Activated naive CD8-positive, alpha-beta T cell treated with anti-CD3 and anti-CD28 coated beads, Interleukin-2, amount 50 U/mL, for 16 hours (primary cell): ENCODE measurements at places on chromosomes 5 and 9.

GRCh38 chr5:9168791-9169556 lies 376.9 kb downstream of the SEMA5A start:
- no peak for DNase-seq

- no peak for DNase-seq
Measured at GRCh38 chr5:51156838-51157237, 226.4 kb upstream of the ISL1 start.

DNA sequence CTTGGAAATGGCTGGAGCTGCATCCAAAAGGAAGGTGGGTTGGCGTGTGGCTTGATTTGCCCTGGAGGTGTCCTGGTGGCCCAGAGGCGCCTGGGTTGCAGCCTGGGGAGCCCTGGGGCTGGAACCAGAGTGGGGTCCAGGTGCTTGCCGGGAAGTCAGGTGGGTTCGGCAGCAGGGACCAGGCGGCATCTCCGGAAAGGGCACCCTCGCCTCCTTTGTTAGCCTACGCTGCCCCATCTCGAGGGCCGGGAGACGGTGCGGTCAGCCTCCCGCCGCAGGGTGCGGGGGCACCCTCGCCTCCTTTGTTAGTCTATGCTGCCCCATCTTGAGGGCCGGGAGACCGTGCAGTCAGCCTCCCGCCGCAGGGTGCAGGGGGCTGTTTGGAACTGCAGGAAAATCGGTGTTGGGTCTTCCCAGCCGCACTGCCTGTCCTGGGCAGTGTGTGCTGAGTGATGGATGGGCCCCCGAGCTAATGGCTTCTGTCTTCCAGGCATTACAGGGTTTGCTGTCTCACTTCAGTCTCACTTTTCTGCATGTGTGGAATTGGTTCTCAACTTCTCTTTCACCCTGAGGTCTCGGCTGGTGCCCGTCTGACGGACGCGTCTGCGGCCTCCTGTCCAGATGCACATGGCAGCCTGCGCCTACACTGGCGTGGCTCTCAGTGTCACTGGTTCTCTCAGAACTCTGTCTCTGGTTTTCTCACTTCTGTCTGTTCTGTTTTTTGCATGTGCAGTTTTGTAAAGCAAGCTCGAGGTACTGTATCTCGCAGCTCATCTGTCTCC lies 139.0 kb downstream of the CACNA1B start:
- no peak for DNase-seq

GRCh38 chr5:61779743-61780142 lies 447.7 kb downstream of the ZSWIM6 start:
- no peak for DNase-seq

- DNase-seq: no peak
Measured at GRCh38 chr9:13901176-13901575, 412.8 kb downstream of the NFIB start.

GRCh38 chr9:76592091-76592973 lies 133.3 kb downstream of the GCNT1 start:
- DNase-seq: no peak

DNA sequence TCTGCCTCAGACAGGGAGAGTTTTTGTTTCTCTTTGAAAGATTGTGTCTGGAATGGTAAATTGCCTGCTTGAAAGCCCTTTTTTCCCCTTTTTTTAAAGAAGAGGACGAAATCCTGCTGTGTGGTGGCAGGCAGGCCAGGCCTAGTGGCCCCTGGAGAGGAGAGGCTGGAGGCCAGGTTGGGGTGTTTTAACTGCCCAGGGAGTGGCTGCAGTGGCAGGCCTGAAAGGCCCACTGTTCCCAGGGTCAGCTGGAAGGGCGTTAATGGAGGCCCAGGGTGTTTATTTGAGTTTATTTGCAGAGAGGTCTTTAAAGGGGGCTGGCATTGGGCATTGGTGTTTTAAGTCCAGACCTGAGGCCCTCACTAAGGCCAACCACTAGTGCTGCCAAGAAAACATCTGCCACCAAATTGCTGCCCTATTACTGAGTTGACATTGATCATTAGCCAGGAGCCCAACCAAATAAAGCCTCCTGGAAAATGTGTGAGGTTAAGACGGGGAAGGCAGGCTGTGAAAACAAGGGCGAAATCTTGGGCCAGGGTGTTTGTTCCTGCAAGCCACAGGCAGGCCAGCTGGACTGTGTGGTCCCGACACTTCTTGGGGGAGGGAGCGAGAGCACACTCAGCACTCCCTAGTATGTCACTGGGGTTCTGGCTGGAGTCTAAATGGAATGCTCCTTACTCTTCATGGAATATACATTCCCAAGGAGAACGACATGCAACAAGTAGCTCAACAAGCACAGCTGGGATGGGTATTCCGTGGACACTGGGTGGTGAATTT lies 5.0 kb downstream of the JADE2 start:
- DNase-seq: no peak

GRCh38 chr5:154630410-154630809 lies 124.8 kb upstream of the LARP1 start:
- no peak for DNase-seq
